ENCODE measurements at places on chromosomes 5 and 9.

GRCh38 chr5:97528941-97529340 lies 345.9 kb upstream of the RIOK2 start:
- DNase-seq, result no peak

DNA sequence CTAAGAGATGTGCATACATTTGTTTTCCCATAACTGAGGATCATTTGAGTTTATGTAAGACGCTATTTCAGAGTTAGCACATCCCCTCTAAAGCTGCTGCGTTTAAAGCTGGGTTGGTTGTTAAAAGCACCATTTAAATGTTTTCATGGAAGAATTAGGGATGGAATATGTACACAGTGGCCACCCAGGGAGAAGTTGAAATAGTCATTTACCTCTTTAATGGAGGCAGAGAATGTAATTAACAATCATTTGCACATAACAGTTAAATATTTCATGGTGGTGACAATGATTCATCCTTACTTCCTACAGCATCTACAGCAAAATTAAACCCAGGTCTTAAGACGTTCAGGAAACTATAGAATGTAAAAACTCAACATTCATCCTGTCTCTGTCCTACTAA lies 100.3 kb downstream of the KIF4B start:
- DNase-seq, result no peak

DNA sequence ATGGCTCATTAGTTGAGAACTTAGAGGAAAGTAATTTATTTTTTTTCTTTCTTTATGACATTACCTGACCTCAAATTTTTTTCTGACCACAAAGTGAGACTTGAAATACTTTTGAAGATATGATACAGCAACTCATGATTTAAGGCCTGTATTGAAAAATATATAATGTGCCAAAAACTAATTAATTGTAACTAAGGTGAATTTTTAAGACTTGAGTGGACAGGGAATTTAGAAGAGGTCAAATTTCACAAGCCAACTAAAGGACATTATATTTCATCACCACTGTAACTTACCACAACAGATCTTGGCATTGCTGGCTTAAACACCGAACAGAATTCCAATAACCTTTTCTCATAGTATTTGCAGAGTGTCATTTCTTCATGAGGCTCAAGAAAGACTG lies 1.8 kb downstream of the CCNH start:
- no peak for DNase-seq

- no peak for DNase-seq
Measured at GRCh38 chr9:79764374-79764773, 192.6 kb downstream of the TLE4 start.

DNA sequence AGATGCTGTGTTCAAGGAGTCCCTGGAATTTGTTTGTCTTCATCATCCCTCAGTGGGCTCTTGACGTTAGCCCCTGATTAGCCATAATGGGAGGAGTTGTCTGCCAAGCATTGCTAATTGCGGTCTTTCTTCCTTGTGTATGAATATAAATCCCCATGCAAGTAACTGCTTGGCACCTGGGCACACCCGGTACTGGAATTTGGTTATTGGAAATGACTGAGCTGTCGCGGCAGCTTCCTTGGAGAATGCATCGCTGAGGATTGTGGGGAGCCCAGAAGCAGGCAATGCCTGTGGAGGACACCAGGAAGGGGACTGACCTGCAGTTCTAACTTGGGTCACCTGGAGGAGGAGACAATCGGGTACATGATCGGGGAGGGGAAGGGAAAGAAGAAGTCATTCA lies 53.3 kb upstream of the CTSL start:
- DNase-seq, result no peak

DNA sequence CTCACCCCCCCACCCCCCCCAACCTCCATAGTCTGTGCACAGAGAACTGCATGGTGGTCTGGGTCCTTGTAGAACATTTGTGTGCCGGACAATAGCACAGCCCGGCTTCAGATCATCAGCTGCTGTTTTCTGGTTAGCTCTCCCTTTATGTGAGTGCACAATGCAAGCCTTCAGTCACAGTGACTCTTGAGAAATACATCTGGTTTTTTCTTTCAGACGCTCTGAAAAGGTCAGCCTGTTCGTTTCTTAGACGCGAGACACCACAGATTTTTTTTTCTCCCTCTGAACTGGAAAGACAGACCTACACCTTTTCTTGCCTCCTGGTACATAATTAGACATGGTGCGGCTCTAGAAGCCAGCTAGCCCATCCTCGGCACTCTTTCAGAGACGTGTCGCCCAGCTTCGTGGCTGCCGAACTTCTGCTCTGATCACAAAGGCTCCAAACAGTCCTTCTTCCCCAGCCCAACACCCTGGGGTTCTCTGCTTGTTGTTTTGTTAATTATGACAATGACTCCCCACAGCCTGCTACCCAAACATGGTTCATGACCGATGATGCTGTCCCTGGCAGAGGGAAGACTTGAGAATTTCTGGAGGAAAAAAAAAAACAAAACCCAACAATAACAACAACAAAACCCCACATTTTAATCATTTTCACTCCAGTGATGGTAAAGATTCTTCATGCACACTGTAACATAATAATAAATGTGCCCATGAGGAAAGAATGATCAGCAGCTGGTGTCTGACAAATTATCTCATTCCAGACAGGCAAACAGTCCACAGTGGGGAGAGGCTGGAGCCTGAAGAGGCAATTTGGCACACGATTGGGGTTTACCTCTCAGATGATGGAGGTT lies 241.4 kb upstream of the ZNF462 start:
- no peak for DNase-seq

DNA sequence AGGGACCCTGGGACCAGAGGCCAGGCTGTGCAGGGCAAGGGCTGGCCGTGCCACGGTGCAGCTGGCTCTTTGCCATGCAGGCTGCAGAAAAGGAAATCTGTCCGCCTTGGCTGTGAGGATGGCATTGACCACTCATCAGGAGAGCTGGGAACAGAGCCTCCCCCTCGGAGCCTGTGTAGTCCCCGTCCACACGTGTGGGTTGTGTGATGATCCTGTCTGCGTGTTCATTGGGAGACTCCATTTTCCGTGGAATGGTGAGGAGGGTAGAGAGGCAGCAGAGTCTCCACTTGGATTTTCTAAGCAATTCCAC lies 47.7 kb downstream of the EHMT1 start:
- DNase-seq, result no peak

DNA sequence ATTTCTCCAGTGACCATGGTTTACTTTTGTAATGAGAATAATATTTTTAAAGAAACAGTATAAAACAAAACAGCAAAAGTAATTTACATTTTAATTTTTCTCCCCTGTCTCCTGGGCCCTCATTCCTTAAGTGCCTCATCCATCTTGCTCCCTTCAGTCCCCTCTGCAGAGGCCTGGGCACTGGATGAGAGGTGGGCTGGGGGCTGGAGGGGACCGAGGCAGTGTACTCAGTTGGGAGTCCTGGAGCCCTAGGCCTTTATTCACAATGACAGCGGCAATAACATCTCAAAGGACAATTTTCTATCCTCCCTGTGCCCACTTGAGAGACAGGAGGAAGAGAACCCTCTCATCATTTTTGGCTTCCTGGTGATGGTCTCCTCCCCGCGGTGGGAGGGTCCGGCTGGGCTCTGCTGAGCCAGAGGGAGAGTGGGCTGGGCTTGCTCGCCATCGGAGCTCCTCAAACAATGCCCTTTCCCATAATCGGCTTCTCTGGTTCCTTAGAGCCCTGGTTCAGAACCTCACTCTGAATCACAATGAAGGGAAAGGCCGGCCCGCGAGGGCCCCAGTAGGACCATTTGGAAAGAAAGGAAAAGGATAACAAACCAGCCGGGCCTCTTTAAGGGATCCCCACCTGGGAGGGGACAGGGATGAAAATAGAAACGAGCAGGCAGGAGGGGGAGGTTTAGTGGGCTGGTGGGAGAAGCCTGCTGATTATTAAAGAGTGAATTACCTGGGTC lies 9.7 kb upstream of the SMIM32 start:
- DNase-seq, result no peak

GRCh38 chr9:24832307-24832706 lies 286.6 kb upstream of the IZUMO3 start:
- no peak for DNase-seq

DNA sequence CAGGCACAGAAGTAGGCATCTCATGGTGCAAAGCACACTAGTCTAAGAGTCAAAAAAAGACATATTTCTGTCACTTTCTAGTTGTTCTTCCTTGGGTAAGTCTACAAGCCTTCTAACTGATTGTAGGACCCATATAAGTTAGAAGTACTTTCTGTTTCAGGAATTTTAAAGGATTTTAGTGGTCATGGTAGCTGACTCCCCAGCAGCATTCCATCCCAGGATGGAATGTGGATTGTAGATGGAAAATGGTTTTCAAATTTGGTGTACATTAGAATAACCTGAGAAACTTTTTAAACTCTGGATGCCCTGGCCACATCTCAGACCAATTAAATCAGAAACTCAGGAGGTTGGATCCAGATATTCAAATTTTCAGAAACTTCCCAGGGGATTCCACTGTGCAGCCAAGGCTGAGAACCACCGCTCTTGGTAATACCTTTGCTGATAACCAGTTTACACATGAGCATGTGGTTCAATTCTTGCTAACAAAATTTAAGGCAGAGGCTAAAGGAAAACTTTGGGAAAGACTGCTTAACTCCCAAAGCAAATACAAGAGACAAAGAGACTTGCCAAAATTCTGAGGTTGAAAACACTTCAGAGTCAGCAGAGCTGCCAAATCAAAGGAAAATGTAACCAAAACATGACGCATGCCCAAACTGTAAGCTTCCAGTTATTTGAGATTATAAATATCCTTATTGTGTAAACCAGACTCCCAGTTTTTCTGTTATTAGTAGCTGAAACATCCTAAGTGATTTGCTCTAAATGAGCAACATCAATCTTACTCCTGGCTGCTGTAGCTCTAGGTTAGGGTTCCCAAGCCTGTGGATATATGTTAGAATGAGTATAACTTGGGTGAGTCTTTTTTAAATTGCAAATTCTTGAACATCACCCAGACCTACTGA lies 145.4 kb upstream of the MTAP start:
- no peak for DNase-seq

DNA sequence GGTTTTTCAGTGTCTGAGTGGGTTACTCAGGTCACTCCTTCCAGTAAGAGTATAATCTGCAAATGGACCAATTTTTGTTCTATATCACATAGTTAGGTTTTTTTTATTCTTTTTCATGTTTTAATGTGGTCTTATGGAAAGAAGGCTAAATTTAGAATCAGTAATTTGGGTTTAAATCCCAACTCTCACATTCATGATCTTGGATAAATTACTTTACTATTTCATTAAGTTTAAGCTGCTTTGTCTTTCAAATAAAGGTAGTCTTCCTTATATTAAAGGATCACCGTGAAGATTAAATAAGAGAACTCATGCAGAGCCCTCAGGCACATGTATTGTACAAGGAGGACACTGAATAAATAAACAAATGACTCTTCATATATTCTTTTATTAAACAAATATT lies 234.7 kb downstream of the SGCD start:
- no peak for DNase-seq

GRCh38 chr5:34775886-34776285 lies 63.1 kb upstream of the TTC23L start:
- no peak for DNase-seq

DNA sequence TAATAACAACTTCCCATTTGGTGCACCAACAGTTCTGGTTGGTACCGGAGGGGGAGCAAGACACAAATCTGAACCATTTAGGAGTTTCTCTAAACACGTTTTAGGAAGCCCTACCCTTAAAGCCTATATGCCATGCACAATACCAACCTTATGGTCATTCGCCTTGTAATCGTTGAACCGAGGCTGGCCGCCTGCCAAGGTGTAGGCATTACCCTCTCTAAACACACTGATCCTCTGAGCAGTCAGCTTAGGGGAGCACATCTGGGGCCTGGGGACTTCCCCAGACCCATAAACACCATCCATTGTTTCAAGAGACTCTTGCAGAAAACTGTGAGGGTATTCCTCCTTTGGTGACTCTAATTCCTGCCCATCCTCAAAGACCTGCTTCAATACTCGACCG lies 328 bp downstream of the GRXCR2 start:
- DNase-seq, result no peak

Measured in activated CD4-positive, alpha-beta T cell treated with anti-CD3 and anti-CD28 coated beads, Interleukin-2, amount 50 U/mL, for 16 hours (primary cell).